ENCODE measurements at places on chromosomes 2 and 18. TPM values are rescaled to one million over a fixed set of nuclear protein-coding genes. Genes with fewer than 3 reads are reported as not detected.

The DSC2 gene
- not detected for total RNA-seq

The TMBIM1 gene
- total RNA-seq = 215 TPM

The AMER3 gene
- not detected for total RNA-seq

The UGT1A6 gene
- total RNA-seq = not detected

The FAM161A gene
- total RNA-seq = 1.2 TPM

The HES6 gene
- total RNA-seq = 2.7 TPM

The NFE2L2 gene
- 48.0 TPM for total RNA-seq

The ANKRD62 gene
- total RNA-seq = not detected

The TMEM247 gene
- total RNA-seq = not detected

The RAD51AP2 gene
- total RNA-seq = not detected

The CYRIA gene
- 3.0 TPM for total RNA-seq

The TPRKB gene
- 47.6 TPM for total RNA-seq

The SERPINB5 gene
- total RNA-seq = not detected

The NEB gene
- not detected for total RNA-seq

The DPP10 gene
- total RNA-seq = not detected

The TNFRSF11A gene
- total RNA-seq = not detected

The CDH7 gene
- not detected for total RNA-seq

The WIPF1 gene
- total RNA-seq = 13.8 TPM

The ARHGAP25 gene
- total RNA-seq = 9.4 TPM

The NGEF gene
- 3.2 TPM for total RNA-seq

The TMEM178A gene
- not detected for total RNA-seq

The ARHGEF33 gene
- total RNA-seq = not detected

The PRSS56 gene
- not detected for total RNA-seq

The SMAD7 gene
- total RNA-seq = 2.7 TPM

The CNRIP1 gene
- total RNA-seq = 44.7 TPM

The DHRS9 gene
- 2.0 TPM for total RNA-seq

The FAP gene
- 84.9 TPM for total RNA-seq

The SERPINB3 gene
- not detected for total RNA-seq

The CD226 gene
- under 0.01 TPM for total RNA-seq

The CPS1 gene
- 12.4 TPM for total RNA-seq

The FABP1 gene
- total RNA-seq = not detected

The TRMT61B gene
- 7.5 TPM for total RNA-seq

The PTPRM gene
- 29.6 TPM for total RNA-seq

The LIPG gene
- total RNA-seq = 2.9 TPM

The RTP5 gene
- not detected for total RNA-seq

The SERPINB13 gene
- total RNA-seq = not detected

The PAIP2B gene
- total RNA-seq = 0.86 TPM

The GAREM2 gene
- total RNA-seq = 0.89 TPM

The ANTXR1 gene
- 45.2 TPM for total RNA-seq

The TOGARAM2 gene
- total RNA-seq = 0.53 TPM

The NETO1 gene
- total RNA-seq = 0.29 TPM

The PASK gene
- 6.6 TPM for total RNA-seq

The COLEC11 gene
- total RNA-seq = not detected

The KLHL14 gene
- total RNA-seq = not detected

The LINC00305 gene
- total RNA-seq = not detected

The GPR75 gene
- 1.8 TPM for total RNA-seq

The LRP1B gene
- not detected for total RNA-seq

The ZNF892 gene
- 1.2 TPM for total RNA-seq

The TEKT4 gene
- total RNA-seq = not detected

The ELOA2 gene
- total RNA-seq = not detected

Data from myometrial cell (primary cell).